ENCODE measurements at places on chromosomes 13 and 19. TPM values are rescaled to one million over a fixed set of nuclear protein-coding genes. Genes with fewer than 3 reads are reported as not detected.

- no peak overlapping the region for H3K4me3 ChIP-seq
- no peaks in the 10 kb centered on the region for H3K4me1 ChIP-seq
- H3K27ac ChIP-seq = peak overlapping the region; percentile 16
- H3K27me3 ChIP-seq = no peaks in the 10 kb centered on the region
These were observed 5.9 kb downstream of the CEACAM19 start for GRCh38 chr19:44677019-44677811.

DNA sequence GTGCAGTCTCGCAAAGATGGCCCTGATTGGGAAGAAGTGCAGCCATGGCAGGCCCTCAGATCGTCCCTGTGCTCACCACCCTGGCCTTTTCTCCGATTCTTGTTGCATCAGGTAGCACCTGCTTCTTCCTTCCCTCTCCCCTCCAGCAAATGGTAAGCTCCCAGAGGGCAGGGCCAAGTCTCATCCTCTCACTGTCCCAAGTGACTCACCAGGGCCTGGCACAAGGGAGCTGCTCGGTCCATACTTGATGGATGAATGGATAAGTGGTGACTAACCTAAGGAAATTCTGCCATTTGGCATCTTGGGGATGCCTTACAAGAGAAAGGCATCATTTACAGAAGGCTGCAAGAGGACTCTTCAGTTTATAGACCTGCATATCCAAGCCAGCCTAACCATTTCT lies 84.9 kb downstream of the ZIC5 start:
- no peak overlapping the region for H3K27ac ChIP-seq
- no peaks in the 10 kb centered on the region for H3K27me3 ChIP-seq
- no peak overlapping the region for H3K4me3 ChIP-seq
- no peak for DNase-seq

TMEM147 gene
- total RNA-seq = 164 TPM

- no peak overlapping the region for H3K27ac ChIP-seq
- DNase-seq = no peak
- H3K27me3 ChIP-seq = no peaks in the 10 kb centered on the region
- no peaks in the 10 kb centered on the region for H3K36me3 ChIP-seq
- 0 out of 2 replicates have a peak, but pooled peaks cover 3% of the 10 kb centered on the region for H3K4me1 ChIP-seq
These were observed 36.7 kb downstream of the ZAR1L start for GRCh38 chr13:32278426-32278825.

LILRA2 gene
- total RNA-seq = not detected

GRCh38 chr13:67509018-67509417 lies 278.9 kb upstream of the PCDH9 start:
- no peaks in the 10 kb centered on the region for H3K27me3 ChIP-seq
- H3K4me1 ChIP-seq = no peaks in the 10 kb centered on the region
- H3K27ac ChIP-seq = no peak overlapping the region
- no peaks in the 10 kb centered on the region for H3K36me3 ChIP-seq
- no peak for DNase-seq

DNA sequence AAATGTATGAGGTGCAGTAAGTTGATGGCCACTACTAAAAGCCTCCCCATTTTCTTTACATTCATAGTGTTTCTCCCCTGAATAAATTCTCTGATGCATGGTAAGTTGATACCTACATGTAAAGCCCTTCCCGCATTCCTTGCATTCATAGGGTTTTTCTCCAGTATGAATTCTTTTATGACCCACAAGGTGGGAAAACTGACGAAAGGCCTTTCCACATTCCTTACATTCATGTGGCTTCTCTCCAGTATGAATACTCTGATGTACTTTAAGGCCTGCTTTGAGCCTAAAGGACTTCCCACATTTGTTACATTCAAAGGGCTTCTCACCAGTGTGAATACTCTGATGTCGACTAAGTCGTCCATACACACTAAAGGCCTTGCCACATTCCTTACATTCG lies 20.5 kb downstream of the ZNF607 start:
- H3K36me3 ChIP-seq = no peaks in the 10 kb centered on the region
- peak; percentile 80 for DNase-seq
- H3K4me1 ChIP-seq = no peaks in the 10 kb centered on the region
- no peak overlapping the region for H3K4me3 ChIP-seq
- peak overlapping the region; percentile 79 for H3K27ac ChIP-seq

DNA sequence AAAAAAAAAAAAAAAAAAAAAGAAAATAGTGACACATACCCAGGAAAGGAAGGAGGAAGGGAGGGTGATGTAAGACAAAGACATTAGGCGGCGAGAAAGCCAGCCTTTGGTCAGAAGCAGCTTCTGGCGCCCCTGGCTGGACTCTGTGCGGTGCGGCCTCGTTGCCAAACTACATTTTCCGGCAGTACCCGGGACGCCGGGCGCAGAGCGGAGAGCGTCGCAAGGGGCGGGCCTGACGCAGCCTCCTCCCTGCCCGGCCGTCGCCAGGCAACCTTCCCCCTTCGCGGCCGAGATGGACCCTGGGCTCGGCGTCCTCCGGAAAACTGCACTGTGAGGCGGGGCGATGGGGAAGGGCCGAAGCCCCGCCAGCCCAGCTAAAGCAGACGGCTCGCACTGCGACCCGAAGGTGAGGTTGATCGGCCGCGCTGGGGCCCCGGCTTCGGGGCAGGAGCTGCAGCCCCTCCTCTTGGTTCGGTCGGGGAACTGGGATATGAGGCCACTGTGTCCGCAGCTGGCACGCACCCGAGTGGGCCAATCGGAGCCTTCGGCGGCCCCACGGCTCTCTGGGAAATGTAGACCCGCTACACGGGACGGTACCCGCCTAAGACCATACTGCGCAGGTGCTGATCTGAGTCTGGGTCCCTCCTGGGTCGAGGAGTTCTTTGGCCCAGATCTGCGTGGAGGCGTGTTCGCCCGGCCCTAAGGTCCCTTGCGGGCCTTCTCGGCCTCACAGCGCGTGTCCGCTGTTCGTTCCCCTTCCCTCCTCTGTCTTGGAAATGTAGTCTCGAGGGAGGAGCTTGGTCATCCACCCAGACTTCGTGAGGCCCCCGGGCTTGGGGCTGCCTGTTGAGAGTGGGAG lies 2.3 kb upstream of the MZF1 start:
- H3K4me1 ChIP-seq = peaks cover 12% of the 10 kb centered on the region
- peak overlapping the region; percentile 69 for H3K4me3 ChIP-seq
- H3K36me3 ChIP-seq = no peaks in the 10 kb centered on the region
- no peaks in the 10 kb centered on the region for H3K27me3 ChIP-seq
- DNase-seq = peak; percentile 97

GRCh38 chr19:8608941-8609278 lies 1.6 kb downstream of the ADAMTS10 start:
- peak overlapping the region; percentile 87 for H3K4me3 ChIP-seq
- DNase-seq = no peak
- H3K36me3 ChIP-seq = peaks cover 11% of the 10 kb centered on the region
- peaks cover 22% of the 10 kb centered on the region for H3K4me1 ChIP-seq
- H3K27me3 ChIP-seq = no peaks in the 10 kb centered on the region

TPM4 gene
- 288 TPM for total RNA-seq

- no peaks in the 10 kb centered on the region for H3K27me3 ChIP-seq
- no peak overlapping the region for H3K27ac ChIP-seq
- no peaks in the 10 kb centered on the region for H3K4me1 ChIP-seq
- H3K4me3 ChIP-seq = no peak overlapping the region
- no peaks in the 10 kb centered on the region for H3K36me3 ChIP-seq
These were observed 71.3 kb downstream of the KLF12 start for GRCh38 chr13:74062933-74063332.

FPR3 gene
- total RNA-seq = not detected

- no peak overlapping the region for H3K4me3 ChIP-seq
- peak overlapping the region; percentile 79 for H3K27ac ChIP-seq
- H3K4me1 ChIP-seq = peaks cover 12% of the 10 kb centered on the region
- no peaks in the 10 kb centered on the region for H3K27me3 ChIP-seq
These were observed 16.0 kb upstream of the OLFM2 start for GRCh38 chr19:9952276-9952675.

DNA sequence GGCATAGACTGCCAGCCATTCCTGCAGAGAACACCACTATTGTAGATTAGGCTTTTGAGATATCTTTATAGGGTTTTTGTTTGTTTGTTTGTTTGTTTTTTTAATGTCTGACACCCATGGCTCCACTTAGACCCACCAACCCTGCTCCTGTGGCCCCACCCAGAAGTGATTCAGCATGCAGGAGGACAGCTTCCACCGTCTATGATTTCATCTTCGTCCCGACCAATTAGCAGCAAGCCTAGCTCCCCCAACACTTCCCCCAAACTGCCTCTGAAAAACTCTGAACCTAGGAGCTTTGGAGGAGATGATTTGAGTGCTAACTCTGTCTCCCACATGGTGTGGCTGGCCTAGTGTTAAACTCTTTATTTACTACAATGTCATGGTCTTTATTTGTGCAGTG lies 108.3 kb upstream of the RXFP2 start:
- peaks cover 13% of the 10 kb centered on the region for H3K4me1 ChIP-seq
- no peak overlapping the region for H3K4me3 ChIP-seq
- H3K36me3 ChIP-seq = no peaks in the 10 kb centered on the region
- no peaks in the 10 kb centered on the region for H3K27me3 ChIP-seq
- DNase-seq = no peak

All from GM23338 (cell line).